ENCODE measurements at places on chromosomes 7 and 10.

- peak; percentile 40 for DNase-seq
Measured at GRCh38 chr7:114986190-114987180, 64.6 kb downstream of the MDFIC start.

DNA sequence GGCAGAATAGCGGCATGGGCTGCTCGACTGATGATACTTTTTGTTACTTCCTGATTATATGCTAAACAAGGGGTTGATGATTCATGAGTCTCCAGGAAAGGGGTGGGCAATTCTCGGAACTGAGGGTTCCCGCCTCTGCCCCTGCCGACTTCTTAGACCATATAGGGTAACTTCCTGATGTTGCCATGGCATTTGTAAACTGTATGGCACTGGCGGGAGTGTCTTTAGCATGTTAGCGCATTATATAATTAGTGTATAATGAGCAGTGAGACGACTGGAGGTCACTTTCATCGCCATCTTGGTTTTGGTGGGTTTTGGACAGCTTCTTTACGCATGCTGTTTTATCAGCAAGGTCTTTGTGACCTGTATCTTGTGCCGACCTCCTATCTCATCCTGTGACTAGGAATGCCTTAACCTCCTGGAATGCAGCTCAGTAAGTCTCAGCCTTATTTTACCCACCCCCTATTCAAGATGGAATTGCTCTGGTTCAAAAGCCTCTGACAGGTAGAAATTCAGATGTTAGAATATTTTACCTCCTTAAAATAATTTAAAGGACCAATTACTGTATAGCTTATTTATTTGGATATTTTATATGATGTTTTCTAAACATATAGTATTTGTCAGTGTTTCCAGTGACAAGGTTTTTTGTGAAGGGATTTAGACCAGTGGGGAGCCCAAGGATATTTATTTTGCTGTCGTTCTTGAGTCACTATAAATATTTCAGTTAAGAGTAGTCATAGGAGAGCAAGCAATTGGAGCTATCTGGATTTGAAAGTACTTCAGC, 90.1 kb upstream of the PIK3CG start:
- DNase-seq: no peak

- DNase-seq: no peak
Measured at GRCh38 chr10:73788864-73789658, 3.7 kb downstream of the ZSWIM8 start.

DNA sequence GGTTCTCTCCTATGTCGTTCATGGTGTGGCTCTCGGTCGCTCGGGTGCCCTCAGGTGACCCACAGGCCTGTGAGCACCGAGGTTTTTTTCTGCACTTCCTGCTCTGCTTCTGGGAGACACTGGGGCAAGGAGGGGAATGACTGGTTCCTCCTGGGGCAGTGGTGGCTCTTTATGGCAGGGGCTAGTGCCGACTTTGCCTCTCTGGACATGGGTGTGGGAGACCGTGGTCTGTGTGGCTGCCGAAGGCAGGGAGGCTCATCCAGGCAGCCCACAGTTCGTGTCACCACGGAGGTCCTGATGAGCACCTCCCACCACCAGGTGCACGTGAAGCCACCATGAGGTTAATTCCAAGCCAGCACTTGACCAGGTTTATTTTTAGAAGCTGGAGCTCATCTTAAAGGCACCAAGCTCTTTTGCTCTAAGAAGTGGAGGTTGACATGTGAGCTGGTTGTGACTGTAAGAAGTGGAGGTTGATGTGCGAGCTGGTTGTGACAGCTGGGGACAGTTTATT, 24.7 kb upstream of the DPYSL4 start:
- no peak for DNase-seq

- DNase-seq: no peak
Measured at GRCh38 chr10:111750165-111750849, 433.3 kb downstream of the GPAM start.

DNA sequence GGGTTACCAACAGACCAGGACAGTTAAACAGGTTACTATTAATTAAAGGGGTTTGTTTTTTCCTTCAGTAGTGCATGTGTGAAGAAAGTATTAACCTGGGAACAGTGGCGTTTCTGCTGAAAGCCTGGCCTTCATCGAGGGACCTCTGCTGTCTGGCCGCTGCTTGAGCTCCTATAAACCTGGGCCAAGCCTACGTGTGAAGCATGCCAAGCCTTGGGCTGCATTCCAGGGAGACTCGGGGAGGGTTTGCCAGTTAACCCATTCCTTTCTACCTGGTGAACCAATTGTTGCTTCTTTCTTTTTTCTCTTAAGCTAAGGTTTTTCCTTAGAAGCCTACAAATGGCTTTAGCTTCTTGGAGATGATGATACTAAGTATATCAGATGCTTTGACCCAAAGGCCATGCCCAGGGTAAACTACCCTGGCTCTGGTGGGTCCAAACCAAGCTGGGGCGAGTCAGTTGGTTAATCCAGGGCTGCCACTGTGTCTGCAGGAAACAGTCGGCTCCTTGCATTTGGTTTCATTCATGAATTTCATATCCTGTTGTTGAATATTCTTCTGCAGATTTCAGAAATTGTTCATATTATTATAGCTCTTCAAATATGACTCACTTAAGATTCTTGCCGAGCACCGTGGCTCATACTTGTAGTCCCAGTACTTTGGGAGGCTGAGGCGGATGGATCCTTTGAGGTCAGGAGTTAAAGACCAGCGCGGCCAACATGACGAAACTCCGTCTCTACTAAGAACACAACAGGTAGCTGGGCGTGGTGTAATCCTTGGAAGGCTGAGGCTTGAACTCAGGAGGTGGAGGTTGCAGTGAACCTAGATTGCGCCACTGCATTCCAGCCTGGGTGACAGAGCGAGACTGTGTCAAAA, 23.8 kb downstream of the PFKP start:
- peak; percentile 81 for DNase-seq

GRCh38 chr7:50775231-50775630, 7.5 kb downstream of the GRB10 start:
- DNase-seq: no peak

GRCh38 chr7:147483634-147484292, 1106.8 kb upstream of the C7orf33 start:
- peak; percentile 69 for DNase-seq

DNA sequence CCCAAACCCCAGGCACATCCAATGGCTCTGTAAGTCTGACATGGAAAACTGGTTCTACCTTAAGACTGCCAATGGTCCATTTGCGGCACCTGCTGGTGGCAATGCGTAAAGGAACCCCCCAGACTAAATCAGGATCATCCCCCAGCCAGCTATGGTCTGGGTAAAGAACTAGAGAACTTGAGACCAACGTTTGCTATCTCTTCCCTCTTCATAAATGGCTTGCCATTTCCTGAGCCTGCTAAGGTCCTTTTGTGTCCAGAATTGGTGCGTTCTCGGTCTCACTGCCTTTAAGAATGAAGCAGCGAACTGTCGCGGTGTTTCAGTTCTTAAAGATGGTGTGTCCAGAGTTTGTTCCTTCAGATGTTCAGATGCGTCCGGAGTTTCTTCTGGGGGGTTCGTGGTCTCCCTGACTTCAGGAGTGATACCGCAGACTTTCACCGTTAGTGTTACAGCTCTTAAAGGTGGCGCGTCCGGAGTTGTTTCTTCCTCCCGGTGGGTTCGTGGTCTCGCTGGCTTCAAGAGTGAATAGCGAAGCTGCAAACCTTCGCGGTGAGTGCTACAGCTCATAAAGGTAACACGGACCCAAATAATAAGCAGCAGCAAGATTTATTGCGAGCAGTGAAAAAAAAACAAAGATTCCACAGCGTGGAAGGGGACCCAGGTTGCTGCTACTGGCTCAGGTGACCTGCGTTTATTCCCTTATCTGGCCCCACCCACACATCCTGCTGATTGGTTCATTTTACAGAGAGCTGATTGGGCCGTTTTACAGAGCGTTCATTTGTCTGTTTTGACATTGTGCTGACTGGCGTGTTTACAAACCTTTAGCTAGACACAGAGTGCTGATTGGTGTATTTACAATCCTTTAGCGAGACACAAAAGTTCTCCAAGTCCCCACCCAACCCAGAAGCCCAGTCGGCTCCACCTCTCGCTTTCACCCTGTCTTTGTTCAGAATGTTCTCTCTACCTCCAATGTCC, 95.4 kb downstream of the ELMO1 start:
- DNase-seq: no peak

DNA sequence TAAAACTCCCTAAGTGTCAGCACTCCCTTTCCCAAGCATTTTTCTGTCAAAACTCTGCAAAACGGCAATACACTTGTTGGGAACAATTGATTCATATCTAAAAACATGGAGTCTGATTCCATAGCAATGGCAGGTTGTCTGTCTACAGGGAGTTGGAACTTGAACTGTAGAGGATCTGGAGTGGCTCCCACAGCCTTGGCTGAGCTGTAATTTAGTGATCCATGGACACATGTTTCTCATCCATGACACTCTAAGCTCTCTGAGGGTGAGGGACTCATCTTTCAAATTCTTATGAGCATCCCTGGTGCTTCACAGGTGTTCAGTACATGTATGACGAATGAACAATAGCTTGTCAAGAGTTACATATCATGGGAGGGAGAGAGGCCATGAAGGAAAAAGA, 466.1 kb downstream of the GRID1 start:
- no peak for DNase-seq

DNA sequence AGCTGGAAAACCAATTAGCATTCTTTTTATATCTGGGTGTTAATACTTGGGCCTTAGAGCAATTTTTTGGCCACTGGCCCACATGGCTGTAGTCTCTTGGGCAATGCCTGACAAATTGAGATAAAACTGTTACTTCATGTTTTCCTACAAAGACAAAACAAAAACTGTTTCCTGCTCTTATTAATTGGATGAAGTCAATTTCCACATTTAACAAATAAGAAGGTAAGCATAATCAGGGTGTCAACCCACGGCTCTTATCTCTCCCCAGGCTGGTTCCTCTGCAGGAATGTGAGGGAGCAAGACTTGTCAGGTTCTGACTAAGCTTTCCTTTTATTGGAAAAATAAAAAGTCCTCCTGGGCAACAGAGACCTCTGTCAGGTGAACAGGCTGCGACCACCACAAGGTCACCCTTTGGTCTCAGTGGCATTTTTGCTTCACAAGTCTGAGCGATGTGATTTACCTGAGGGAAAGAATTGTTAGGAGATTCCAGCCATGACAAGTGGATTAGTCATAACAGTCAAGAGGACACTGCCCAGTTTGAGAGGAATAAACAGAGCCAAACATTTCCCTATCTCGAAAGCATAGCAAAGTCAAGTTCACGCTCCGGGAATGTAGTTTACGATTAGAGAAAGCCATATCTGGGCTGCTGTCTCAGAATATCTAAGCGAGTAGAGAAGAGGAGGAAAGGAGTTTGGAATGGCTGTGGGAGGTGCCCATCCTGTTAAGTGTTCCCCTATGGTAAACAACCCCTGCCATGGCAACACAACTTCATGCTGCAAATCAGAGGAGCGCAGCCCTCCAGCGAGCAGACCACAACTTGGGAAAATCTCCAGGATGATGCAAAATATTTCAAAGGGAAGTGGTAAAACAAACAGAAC, 144.4 kb downstream of the TES start:
- peak; percentile 97 for DNase-seq

- no peak for DNase-seq
Measured at GRCh38 chr10:95315509-95315908, 24.7 kb upstream of the PDLIM1 start.

- no peak for DNase-seq
Measured at GRCh38 chr7:44116789-44117666, 6.3 kb downstream of the POLD2 start.

DNA sequence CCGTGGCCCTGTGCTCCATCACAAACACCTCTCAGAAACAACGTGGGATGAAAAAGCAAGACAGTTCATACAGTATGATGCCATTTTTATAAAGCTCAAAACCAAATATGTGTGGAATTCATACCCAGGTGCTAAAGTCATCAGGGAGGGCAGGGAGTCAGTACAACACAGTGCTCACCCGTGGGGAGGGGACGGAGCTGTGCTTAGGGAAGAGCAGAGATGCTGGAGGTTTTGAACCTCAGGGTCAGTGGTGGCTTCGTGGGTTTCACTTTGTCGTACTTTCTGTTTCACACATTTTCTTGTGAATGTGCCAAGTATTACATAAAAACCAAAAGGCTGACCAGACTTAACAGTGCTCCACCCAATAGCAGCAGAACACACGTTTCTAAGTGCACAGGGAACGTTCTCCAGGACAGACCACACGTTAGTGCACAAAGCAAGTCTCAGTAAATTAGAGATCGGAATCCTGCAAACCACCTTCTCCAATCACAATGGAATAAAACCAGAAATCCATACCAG, 21.2 kb downstream of the ZMIZ2 start:
- peak; percentile 60 for DNase-seq

DNA sequence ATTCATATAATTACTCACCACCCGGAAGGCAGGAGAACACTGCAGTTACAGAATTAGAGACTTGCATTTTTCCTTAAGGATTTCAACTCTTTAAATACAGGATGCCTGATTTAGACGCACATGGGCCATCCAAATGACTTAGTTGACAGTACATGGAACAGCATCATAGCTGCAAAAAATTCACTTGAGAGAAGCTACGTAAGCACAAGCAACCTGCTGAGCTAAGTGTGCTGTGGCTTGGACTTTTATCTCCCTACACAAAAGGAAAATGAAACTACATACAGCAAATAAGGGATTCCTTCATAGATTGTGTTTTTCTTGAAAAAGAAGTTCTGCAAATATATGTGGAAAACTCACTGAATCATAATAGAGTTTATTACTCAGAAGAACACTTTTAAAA, 152.6 kb downstream of the POU6F2 start:
- no peak for DNase-seq

DNA sequence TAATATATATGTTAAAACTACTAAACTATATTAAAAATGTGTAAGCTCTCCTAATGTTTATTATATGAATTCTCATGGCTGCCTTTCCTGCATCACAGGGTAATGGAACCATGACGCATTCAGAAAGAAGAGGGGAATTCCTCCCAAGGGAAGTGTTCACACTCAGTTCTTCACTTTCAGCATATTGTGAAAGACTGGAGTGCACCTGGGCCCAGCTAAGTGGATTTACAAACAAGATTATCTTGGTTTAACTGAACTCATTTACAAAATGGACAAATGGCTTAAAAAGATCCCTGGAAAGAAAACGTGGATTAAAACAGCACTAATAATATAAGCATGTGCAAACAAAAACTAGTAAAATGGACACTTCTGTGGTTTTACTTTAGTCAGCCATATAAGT, 149.8 kb downstream of the DOCK4 start:
- no peak for DNase-seq

DNA sequence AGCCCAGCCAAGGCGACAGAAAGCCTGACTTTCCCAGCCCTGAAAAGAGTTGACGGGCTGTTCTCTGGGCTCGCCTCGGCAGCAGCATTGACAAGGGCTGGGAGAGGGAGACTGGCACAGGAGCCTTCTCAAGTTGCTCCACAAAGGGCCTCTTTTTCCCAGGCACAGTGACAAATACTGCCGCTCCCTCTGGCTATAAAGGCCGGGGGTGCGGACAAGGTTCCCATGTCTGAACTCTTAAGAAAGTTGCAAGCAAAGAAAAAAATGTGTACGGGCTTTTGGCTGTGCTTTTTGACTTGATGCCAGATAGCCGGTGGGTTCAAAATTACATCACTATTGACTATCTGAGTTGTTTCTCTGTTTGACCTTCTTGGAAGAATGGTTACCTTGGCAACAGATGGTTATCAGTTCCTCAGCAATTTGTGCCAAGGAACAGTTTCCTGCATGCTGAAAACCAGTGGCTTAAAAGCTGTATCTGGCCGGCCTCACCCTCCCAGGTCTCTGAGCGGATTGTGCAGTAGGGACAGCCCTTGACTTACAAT, 115.9 kb upstream of the EEPD1 start:
- DNase-seq: peak; percentile 84

GRCh38 chr10:99711129-99711719, 20.7 kb downstream of the COX15 start:
- peak; percentile 57 for DNase-seq

- DNase-seq: no peak
Measured at GRCh38 chr7:63012633-63013183, 985.9 kb upstream of the ZNF722 start.

GRCh38 chr10:24701447-24701846, 22.2 kb downstream of the ARHGAP21 start:
- no peak for DNase-seq

Data from fibroblast of skin of right quadriceps (primary cell).